Melanocyte of skin (primary cell): ENCODE measurements at places on chromosomes 7 and 10. TPM values are rescaled to one million over a fixed set of nuclear protein-coding genes. Genes with fewer than 3 reads are reported as not detected.

Gene SFXN4
- 24.3 and 27.8 TPM in 2 replicates for total RNA-seq

Gene MACC1
- under 0.01 TPM in 2 replicates for total RNA-seq

Gene CYP26C1
- total RNA-seq = under 0.01 TPM in 2 replicates

Gene IL6
- 16.8 and 17.0 TPM in 2 replicates for total RNA-seq

Gene ITGA8
- under 0.01 TPM in 1 of 2 replicates, not detected in the other for total RNA-seq

Gene EMX2
- total RNA-seq = under 0.01 and 0.36 TPM in 2 replicates

Gene HMX3
- not detected in 2 replicates for total RNA-seq

Gene GPC2
- total RNA-seq = 2.4 and 3.6 TPM in 2 replicates
